Melanocyte of skin (primary cell): ENCODE measurements at places on chromosomes 3 and 15. TPM values are rescaled to one million over a fixed set of nuclear protein-coding genes. Genes with fewer than 3 reads are reported as not detected.

SPATA12 gene
- under 0.01 TPM in 1 of 2 replicates, not detected in the other for total RNA-seq

TXNRD3 gene
- total RNA-seq, result 6.7 and 10.2 TPM in 2 replicates

DUOXA1 gene
- not detected in 2 replicates for total RNA-seq

OXTR gene
- 0.69 and 0.73 TPM in 2 replicates for total RNA-seq

GOLGA8M gene
- not detected in 2 replicates for total RNA-seq

GCSAM gene
- total RNA-seq, result not detected in 2 replicates

PIGBOS1 gene
- 6.0 and 11.6 TPM in 2 replicates for total RNA-seq

SLC6A1 gene
- total RNA-seq, result not detected in 2 replicates

CLDN18 gene
- not detected in 2 replicates for total RNA-seq

CNTN4 gene
- total RNA-seq, result not detected in 2 replicates

GCNT3 gene
- total RNA-seq, result 0.36 and 0.69 TPM in 2 replicates

LTK gene
- not detected in 2 replicates for total RNA-seq

IGDCC3 gene
- not detected in 2 replicates for total RNA-seq

PLA2G4D gene
- total RNA-seq, result not detected in 2 replicates

EHHADH gene
- 7.2 and 9.8 TPM in 2 replicates for total RNA-seq

BFSP2 gene
- total RNA-seq, result 0.36 and 0.69 TPM in 2 replicates

CTXND1 gene
- total RNA-seq, result 8.6 and 10.2 TPM in 2 replicates

WDR93 gene
- total RNA-seq, result under 0.01 TPM in 2 replicates

CISH gene
- 0.34 and 0.73 TPM in 2 replicates for total RNA-seq

IQCF2 gene
- not detected in 2 replicates for total RNA-seq

ZBTB47 gene
- total RNA-seq, result 14.1 and 19.3 TPM in 2 replicates

MOBP gene
- total RNA-seq, result under 0.01 TPM in 1 of 2 replicates, not detected in the other

UMPS gene
- 25.8 and 28.4 TPM in 2 replicates for total RNA-seq

SLCO3A1 gene
- total RNA-seq, result 2.2 and 2.7 TPM in 2 replicates

CACNA1D gene
- 4.8 and 10.5 TPM in 2 replicates for total RNA-seq

BOC gene
- 4.3 and 11.7 TPM in 2 replicates for total RNA-seq

KCNMB2 gene
- not detected in 2 replicates for total RNA-seq

MNS1 gene
- 1.0 and 1.1 TPM in 2 replicates for total RNA-seq
